ENCODE measurements at places on chromosomes 7 and 10.

DNA sequence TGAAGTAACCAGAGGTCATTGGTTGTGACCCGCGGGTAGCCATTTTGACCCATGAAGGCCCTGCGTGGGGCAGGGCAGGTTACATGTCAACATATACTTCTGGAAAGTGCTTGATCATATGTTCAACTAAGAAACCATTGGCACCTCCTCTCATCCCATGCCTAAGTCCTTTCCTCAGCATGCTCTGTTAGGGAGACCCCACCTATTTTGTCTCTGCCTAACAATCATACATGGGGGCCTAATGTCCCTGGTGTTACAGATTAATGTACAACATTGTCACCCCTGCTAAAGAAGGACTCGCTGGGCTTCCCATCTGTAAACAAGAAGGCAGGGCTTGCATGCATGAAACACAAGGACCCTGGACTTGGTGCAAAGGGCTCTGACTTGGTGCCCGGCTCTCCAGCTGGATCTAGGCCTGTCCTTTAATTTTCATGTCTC lies 133.7 kb upstream of the TNS3 start:
- no peak for DNase-seq

- DNase-seq, result peak; percentile 9
Measured at GRCh38 chr10:99370993-99371392, 41.8 kb downstream of the CNNM1 start.

GRCh38 chr7:92754919-92755581 lies 81.3 kb downstream of the CDK6 start:
- no peak for DNase-seq

DNA sequence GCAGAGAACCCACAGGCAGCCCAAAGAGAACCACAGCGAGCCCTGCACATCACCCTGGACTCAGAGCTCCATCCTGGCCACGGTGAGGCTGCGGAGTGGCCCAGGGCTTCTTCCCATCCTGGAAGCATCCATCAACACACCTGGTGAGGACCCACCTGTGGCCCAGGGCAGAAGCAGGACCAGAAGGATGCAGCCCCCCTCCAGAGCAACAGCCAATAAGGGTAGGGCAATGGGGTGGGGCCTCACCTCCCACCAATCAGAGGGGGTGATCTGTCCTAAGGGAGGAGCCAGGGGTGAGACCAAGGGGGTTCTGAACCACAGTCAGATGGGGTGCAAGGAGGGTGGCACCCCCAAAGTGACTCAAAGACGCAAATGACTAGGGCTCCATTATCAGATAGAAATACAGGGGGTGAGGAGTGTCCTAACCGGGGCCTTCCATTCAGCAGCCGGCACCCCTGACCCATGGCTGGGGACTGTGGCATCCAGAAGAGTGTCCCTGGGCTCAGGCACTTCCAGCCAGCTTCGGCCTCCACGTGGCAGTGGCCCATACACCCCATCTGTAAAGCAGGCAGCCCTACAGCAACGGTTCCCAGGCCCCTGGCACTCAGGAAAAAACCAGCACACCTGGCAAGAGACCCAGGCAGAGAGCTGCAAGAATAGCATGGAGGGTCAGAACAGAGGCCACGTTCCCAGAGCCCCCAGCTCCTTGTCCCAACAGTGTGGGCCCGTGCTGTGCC lies 36.9 kb downstream of the STK32C start:
- no peak for DNase-seq

DNA sequence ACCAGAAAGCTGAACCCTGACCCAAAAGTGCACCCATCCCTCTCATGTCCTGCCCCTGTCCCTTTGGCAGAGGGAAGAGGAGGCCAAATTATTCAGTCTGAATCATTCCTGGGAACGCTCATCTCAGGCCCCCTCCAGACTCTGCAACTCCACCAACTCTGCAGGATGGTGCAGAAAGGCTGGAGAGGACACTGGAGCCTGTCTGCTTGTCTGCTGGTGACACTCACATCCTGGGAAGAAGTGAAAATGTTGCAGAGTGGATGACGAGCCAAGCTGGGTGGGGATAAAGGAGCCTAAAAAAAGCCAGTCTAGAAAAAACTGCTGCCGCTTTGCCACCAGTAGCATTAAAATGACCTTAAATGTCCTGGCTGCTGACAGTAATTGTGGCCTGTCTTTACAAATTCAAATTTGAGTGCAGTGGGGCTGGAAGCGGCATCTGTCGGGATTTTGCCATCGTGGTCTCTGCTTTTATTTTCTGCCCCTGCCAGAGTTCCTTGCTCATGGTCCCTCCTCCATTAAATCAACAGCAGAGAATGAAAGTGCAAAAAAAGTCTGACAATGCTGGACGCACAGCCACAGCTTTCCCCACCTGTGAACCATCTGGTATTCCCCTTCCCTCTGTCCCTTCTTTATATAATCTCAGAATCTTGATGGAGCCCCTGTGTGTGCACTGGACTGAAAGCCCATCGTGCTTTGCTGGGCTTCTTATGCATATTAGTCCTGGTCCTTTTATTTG lies 63.9 kb downstream of the STK17A start:
- no peak for DNase-seq

DNA sequence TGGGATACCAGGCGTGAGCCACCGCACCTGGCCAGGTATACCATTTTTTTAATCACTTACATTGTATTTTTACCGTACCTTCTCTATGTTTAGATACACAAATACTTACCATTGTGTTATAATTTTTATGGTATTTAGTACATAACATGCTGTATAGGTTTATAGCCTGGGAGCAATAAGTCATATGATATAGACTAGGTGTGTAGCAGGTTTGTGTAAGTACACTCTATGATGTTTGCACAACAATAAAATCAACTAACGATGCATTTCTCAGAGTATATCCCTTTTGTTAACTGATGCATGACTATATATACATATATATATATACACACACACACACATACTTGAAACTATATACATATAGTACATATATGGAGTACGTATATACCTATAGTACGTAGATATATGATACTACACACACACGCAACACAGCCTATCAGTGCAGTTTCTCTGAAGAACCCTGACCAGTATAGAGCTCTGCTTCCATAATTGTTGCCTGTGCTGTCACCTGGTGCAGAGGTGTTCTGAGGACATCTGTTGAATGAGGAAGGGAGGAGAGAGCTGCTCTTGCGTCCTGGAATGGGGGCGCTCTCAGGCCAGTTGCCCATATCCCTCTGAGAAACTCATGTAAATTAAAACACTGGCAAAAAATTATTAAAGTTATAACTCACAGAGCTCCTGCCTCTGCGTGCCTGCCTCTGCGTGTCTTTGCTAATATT lies 315.3 kb downstream of the FGFR2 start:
- no peak for DNase-seq

DNA sequence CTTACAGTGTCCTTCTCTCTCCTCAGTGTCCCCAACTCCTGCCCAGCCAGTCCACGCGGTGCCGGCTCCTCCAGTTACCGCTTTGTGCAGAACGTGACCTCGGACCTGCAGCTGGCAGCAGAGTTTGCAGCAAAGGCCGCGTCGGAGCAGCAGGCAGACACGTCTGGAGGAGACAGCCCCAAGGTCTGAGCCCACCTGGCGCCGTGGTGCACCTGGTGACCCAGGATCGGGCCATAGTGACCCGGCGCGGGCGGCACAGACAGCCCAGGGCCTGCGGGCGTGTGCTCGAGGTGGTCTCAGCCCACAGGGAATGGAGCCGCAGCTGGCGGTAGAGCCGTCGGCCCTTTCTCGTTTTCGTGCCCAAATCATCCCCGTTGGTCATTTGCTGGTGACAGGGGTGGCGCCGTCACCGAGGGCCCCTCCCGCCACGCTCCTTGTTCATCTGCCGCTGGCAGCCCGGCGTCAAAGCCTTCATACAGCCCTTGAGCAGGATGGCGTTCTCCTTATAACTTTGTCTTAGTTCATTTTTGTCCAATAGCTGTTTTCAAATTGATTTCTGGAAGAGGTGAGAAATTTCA lies 20.9 kb upstream of the AP5Z1 start:
- no peak for DNase-seq

DNA sequence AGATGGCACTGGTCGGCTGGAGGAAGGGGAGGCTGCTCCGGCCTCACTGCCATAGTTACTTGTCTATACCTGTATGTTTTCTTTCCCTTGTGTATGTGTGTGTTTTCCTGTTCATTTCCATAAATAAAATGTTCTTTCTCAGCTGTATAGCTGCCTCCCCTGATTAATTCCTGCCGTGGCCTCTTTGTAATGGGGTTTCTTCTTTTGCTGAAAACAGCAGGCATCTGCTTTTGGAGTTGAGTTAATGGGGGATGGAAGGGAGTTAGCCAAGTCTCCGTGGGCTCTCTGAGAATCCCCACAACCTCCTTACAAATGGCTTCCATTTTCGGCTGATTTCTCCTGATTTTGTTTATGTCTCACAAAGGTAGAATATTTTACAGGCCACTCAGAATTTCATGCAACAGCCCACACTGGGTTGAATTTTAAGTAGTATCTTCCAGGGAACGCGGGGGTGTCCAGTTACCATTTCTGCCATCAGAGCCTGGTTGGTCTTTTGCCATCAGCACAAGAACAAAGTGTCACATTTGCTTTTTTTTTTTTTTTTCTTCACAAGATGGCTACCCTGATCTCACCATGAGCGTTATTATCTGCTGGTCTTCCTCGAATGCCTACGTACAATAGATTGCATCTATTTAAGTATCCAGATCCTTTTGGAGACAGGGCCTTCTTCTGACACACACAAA lies 88.1 kb upstream of the NRP1 start:
- DNase-seq, result no peak

GRCh38 chr10:29078919-29079318 lies 210.0 kb upstream of the LYZL1 start:
- DNase-seq, result no peak

DNA sequence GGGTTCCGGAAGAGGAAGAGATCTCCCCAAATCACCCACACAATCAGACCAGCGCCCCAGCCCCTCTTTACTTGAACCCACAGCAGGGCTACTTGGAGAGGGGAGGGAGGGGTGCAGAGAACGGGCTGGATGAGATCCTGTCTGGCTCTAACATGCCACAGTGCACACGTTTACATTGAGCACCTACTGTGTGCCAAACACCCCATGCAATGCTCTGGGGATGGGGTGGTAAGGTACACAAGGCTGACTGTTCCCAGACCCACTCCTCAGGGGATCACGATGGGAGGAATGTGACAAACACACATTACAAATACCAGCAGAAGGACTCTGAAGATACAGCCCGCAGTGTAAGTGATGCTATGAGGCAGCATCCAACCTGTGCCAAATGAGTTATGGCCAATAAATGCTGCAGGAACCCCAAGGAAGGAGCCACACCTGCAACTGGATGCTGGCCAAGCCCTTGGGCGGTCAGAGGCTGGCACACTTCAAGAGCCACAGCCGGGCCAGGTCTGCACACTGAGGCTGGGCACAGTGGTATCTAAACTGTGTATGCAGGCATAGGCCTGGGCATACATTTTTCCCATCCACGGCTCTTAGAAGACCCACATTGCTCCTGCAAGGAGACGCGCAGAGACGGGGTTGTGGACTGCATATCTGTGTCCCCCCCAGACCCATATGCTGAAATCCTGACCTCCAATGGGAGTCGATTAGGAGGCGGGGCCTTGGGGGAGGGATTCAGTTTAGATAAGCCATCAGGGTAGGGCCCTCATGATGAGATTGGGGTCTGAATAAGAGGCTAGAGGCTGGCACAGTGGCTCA lies 6.4 kb downstream of the SPOCK2 start:
- DNase-seq, result no peak

- no peak for DNase-seq
Measured at GRCh38 chr7:105337529-105337928, 51.2 kb downstream of the SRPK2 start.

GRCh38 chr10:73262105-73262730 lies 9.8 kb upstream of the MRPS16 start:
- DNase-seq, result peak; percentile 59

DNA sequence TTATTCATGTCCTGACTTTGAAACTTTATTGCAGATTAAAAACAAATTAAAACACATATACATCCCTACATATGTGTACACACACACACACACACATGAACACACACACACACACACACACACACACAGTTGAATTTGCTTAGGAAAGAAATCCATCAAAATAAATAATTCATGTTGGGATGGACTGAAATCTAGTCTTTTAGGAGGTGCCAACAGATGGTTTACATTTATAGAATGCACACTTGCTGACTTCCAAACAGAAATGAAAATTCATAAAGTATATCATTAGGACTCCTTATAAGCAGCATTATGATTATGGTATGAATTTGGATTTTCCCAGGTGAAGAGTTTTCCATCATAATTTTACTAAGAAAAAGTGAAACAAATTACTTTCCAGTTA lies 270.5 kb upstream of the ETV1 start:
- DNase-seq, result no peak

DNA sequence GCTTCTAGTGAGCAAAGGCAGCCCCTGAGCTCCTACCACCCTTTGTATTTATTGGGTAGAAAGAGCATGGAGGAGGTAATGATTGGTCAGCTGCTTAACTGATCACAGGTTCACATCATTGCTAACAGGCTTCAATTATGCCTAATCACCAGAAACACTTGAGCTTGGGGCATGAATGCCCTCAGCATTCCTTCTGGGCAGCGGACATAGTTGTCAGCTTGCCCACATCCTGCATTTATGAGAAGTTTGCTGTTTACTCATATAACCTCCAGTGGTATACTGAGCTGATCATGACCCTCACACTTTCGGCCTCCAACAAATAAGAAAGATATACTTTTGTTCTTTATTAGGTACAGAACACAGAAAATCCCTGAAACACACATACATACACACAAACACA lies 140.3 kb upstream of the ODAD2 start:
- peak; percentile 96 for DNase-seq

- no peak for DNase-seq
Measured at GRCh38 chr7:75757860-75758259, 14.2 kb downstream of the CCL26 start.

Measured in SW 1271 (cell line).